ENCODE measurements at places on chromosomes 4 and X.
A peak's percentile ranks its signal among the peaks of the same experiment; 100 is the strongest.

GRCh38 chrX:21675931-21676330 lies 17.8 kb upstream of the KLHL34 start:
- DNase-seq: no peak

DNA sequence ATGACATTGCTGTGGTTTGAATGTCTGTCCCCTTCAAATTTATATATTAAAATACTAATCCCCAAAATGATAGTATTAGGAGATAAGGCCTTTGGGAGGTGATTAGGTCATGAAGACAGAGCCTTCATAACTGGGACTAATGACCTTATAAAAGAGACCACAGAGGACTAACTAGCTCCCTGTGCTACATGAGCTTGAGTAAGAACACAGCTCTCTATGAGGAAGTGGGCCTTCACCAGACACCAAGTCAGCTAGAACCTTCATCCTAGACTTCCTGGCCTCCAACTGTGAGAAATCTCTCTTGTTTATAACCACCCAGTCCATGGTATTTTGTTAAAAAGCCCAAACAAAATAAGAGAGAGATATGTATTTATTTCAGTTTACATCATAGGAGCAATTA lies 242.2 kb upstream of the CTSO start:
- DNase-seq: no peak

DNA sequence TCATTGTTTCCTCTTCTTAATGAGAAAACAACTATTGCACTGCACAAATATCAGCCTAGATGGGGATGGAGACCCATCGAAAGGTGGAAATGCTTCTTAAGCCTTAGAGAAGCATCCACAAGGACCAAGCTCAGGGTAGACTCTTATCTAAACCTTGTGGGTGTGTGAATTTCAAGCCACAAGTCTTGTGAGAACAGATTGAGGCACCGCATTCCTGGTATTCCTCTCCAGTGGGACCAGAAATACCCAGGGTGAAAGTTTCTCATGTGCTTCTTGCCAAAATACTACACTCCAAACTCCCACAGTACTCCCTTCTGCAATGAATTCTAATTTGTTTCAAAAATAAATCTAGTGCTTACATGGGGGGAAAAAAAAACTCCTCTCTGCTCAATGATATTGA lies 375.6 kb downstream of the PDGFC start:
- no peak for DNase-seq

DNA sequence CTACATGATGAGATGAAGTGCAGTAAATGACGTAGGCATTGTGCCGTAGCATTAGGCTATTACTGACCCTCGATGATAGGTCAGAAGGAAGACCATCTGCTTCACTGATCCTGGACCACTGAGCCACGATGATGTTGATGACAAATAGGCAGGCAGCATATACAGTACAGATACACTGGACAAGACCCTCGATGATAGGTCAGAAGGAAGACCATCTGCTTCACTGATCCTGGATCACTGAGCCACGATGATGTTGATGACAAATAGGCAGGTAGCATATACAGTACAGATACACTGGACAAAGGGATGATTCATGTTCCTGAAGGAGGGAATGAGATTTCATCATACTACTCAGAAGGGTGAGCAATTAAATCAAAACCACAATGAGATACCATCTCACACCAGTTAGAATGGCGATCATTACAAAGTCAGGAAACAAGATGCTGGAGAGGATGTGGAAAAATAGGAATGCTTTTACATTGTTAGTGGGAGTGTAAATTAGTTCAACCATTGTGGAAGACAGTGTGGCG lies 50.9 kb downstream of the BEND4 start:
- no peak for DNase-seq

GRCh38 chrX:153445106-153445855 lies 575 bp downstream of the TREX2 start:
- DNase-seq: no peak

DNA sequence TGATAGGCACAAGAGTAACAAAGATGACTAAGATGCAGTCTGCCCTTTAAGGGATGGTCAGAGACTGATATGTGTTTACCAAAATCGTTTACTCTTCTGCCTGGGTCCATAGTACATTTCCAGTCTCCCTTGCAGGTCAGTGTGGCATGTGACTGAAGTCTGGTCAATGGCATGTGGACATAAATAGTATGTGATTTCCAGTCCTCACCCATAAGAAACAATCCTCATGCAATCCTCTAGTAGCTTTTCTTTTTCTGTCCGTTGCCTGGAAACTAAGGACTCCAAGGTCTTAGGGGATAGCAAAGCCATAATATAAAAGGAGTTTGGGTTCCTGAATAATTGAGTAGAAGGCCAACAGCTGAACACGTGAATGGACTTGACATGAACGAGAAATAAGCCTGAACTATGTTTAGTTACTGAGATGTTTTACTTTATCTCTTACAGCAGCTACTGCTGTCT lies 1.1 kb downstream of the SLC9B2 start:
- no peak for DNase-seq

GRCh38 chr4:155900381-155900780 lies 3.1 kb upstream of the TDO2 start:
- DNase-seq: no peak

- peak; percentile 68 for DNase-seq
Observed at GRCh38 chr4:48017108-48017571, 568 bp downstream of the NIPAL1 start.

GRCh38 chr4:128916832-128917231 lies 107.3 kb downstream of the JADE1 start:
- DNase-seq: no peak

- DNase-seq: peak; percentile 83
Observed at GRCh38 chrX:1246816-1247215, 21.8 kb upstream of the CSF2RA start.

DNA sequence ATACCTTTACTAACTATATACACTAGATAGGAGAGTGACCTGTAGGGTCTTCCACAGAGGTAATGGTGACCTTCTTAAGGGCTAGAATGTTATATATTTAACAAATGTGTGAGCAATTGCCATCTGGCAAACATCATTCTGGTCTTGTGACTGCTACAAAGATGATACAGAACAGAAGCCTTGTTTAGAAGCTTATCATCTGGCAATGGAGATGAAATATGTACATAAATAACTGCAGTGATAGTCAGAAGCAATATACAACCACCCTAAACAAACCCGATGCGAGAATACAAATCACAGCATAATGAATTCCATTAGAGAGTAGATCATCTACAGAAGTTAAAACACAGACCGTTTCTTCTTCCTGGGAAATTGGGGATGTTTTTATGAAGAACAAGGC lies 952.7 kb upstream of the SLIT2 start:
- no peak for DNase-seq

GRCh38 chr4:186400676-186401075 lies 134.7 kb downstream of the F11 start:
- no peak for DNase-seq

GRCh38 chrX:121569609-121570008 lies 522.2 kb downstream of the GLUD2 start:
- no peak for DNase-seq

GRCh38 chr4:8740666-8741395 lies 130.8 kb downstream of the HMX1 start:
- no peak for DNase-seq

GRCh38 chr4:81358154-81358553 lies 113.6 kb downstream of the RASGEF1B start:
- DNase-seq: no peak

DNA sequence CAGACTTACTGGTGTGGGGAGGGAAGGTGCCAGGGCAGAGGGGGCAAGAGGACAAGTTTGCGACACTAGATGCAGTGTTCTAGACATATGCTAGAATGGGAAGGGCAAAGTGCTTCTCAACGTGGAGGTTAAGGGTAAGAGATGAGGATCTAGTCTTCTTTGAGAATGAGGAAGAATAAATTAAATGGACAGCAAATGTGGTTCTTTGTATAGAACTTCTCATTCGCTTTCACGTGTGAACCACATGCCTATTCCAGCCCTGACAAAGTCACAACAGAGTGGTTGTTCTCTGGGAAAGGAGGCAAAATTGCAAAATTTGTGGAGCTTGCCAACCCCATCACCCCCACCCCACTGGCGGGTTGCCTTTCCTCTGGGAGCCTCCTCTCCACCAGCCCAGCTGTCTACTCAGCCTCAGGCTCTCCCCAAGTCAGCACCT lies 1.5 kb upstream of the ANXA5 start:
- no peak for DNase-seq

- DNase-seq: no peak
Observed at GRCh38 chrX:40086569-40087335, 11.0 kb downstream of the BCOR start.

GRCh38 chr4:23232987-23233386 lies 540.2 kb downstream of the GBA3 start:
- DNase-seq: no peak

DNA sequence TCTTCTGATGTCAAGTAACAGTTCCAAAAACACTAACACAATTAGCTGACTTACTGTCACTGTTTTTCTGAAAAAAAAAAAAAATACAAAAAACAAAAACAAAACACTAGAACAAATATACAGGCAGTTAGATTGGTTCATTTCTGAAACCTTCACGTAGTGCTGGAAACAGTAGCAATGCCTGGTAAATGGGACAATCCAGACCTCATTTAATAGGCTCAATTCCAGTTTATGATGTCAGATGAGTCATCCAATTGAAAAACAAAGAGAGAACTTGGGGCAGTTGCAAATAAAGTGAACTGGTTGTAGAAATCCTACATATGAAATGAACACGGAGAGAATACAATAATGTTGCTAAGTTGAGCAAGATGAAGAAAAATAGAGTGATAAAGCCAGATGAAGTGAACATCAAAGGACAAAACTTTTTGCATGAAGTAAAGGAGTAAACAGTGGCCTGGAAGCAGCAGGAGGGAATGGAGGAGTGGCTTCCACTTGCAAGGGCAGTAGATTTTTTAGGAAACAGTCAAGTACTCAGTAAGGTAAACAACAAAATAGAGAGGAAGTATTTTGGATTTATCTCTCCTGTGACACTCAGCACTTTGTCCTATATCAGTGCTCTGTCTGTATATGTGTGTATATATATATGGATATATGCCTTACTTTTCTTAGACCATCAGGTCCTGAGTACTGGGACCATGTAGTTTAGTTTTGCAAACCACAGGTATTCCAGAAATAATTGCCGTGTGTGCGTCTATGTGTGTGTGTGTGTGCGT lies 39.3 kb upstream of the MAGEA10 start:
- no peak for DNase-seq

DNA sequence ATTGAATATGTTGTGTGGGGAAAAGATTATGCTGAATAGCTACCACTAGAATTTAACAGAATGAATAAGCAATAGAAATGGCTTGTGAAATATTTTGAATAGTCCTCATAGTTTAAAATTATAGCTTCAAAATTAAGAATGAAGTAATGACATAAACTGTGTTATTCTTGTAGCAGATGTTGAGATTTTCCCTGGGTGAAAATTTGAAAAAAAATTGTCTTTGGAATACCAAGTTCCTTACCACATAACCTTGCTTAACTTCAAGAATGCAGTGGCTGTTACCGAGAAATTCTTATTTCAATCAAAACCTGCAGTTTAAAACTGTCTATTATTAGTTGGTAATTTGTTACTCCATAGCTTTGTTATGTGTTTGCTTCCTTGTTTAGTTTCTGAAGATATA lies 1268.6 kb downstream of the RAPGEF2 start:
- DNase-seq: no peak

GRCh38 chr4:142155347-142155746 lies 519.0 kb downstream of the IL15 start:
- no peak for DNase-seq

GRCh38 chr4:184666670-184667069 lies 17.1 kb downstream of the PRIMPOL start:
- DNase-seq: no peak

GRCh38 chrX:13265111-13265510 lies 54.7 kb downstream of the ATXN3L start:
- no peak for DNase-seq

DNA sequence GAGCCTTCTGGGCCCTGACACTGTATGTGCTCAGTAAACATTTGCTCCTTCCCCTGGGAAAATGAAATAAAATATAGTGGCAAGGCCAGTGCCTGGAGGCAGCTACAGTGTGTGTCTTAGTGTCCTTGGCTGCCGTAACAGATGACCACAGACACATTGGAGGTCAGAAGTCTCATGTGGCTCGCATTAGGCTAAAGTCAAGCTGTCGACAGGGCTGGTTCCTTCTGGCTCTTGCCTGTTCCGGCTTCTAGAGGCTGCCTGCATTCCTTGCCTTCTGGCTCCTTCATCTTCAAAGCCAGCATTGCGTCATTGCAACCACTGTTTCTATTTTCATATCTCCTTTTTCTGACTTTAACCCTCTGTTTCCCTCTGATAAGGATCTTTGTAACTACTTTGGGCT lies 83.6 kb upstream of the STX18 start:
- no peak for DNase-seq

DNA sequence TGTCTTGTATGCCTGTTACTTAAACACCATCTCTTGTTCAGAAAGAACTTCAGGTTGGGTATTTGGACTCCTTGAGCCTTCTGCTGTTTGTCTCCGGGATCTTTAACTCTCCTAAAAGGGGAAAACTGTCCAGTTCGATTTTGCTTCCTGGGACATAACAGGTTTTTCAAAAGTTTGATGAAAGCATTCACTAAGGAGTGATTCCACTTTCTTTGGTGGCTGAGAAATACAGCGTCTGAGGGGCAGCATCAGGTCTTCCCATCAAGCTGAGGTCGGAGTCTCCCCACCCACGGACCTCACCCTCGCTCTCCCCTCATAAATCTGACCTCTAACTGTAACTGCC lies 1.4 kb downstream of the AFAP1 start:
- no peak for DNase-seq

- no peak for DNase-seq
Observed at GRCh38 chr4:181365671-181366070, 877.5 kb upstream of the TENM3 start.

DNA sequence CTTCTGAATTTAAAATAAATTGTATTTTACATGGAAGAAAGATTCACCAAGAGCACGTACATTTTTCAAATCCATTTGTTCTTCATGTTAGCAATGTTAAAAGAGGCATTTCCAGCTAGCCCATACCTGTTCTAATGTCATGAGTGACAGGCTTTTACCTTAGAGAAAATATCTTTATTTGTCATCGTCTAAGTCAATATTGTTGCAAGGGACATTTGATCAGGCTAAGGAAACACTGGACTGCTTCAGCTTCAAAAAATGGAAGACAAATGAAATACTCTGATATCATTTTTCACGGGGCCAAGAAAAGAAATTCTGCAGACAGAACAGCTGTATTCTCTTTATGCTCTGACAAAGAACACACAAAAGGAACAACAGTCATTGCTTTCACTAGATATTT lies 207.7 kb downstream of the RCHY1 start:
- no peak for DNase-seq

- no peak for DNase-seq
Observed at GRCh38 chr4:78940752-78941151, 1.5 kb upstream of the PAQR3 start.

Measured in nephron progenitor cell (in vitro differentiated cells).